Thymus (tissue), 14 donors: ENCODE measurements at places on chromosomes 4 and X.

- no peak for DNase-seq
These were observed 119.3 kb downstream of the AFF1 start for GRCh38 chr4:87053802-87054767.

DNA sequence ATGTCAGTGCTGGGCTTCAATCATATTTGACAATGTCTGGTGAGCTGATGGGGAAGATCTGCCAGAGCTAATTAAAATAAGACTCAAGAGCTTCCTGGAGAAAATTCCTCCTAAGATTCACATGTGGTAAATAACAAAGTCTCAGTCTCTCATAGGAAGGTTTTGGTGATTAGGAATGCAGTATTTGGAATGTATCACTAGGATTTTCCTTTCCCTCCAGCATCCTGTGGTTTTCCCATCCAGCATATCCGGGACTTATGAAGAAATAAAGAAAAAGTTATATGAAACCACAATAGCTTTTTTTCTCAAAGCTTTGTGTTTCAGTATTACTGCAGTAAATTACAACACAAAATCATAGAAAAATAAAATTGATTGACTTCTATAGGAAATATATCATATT lies 1597.1 kb downstream of the ADGRL3 start:
- no peak for DNase-seq

- DNase-seq = no peak
These were observed 2691.0 kb downstream of the PCDH7 start for GRCh38 chr4:33411182-33411581.

GRCh38 chr4:172393220-172393619 lies 580.0 kb downstream of the GALNTL6 start:
- DNase-seq = no peak

- no peak for DNase-seq
These were observed 2.2 kb downstream of the RBBP7 start for GRCh38 chrX:16867947-16868346.

DNA sequence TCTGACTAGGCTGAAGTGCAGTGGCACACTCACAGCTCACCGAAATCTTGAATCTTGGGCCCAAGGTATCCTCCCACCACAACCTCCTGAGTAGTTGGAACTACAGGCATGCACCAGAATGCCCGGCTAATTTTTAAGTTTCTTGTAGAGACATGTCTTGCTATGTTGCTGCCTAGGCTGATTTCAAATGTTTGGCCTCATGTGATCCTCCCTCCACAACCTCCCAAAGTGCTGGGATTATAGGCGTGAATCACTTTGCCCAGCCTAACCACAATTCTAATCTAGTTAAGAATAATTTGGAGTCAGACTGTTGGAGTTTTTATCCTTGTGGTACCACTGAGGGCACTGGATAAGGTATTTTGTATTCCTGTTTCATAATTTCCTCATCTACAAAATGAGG lies 317.5 kb upstream of the AGA start:
- no peak for DNase-seq

DNA sequence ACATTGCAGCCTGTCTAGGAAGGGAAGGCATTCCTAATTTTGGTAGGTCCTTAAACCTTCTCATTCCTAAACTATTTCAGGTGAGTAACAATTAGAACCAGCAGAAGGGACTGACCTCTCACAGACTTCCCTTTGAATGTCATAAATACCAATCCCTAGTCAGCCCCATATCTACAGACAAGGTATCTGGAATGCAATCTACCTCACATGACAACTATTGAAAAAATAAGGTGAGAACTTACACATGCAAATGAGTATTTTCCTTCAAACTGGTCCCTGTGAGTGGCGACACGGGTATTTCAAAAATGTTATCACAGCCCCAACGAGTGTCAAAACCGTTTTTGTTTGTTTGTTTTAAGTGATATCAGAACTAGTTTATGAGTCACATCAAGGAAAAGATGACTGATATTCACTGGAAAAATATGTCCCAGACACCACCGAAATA lies 102.4 kb upstream of the VCX2 start:
- no peak for DNase-seq

- DNase-seq = no peak
These were observed 175.8 kb downstream of the COMMD8 start for GRCh38 chr4:47287735-47288134.

DNA sequence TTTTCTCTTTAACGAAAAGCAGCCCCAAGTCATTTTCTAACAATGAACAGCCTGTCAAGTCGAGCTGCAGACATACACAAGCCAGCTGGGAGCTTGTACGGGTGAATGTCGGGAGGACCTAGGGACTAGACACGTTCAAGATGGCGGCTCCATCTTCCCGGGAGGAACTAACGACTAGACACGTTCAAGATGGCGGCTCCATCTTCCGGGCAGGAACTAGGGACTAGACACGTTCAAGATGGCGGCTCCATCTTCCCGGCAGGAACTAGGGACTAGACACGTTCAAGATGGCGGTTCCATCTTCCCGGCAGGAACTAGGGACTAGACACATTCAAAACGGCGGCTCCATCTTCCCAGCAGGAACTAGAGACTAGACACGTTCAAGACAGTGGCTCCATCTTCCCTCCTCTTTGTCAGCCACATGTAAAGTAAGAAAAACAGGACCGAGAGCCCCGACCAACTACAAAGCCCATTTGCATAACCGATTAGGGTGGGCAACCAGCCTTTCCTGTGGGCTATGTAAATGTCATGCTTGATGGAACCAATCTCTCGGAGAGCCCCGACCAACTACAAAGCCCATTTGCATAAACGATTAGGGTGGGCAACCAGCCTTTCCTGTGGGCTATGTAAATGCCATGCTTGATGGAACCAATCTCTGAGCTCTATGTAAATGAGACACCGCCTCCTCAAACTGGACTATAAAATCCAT lies 175.5 kb downstream of the DHRSX start:
- peak; percentile 58 for DNase-seq

- no peak for DNase-seq
These were observed 21.2 kb downstream of the KLF3 start for GRCh38 chr4:38684951-38685844.

- no peak for DNase-seq
These were observed 6.5 kb downstream of the DOK7 start for GRCh38 chr4:3469386-3470243.

- DNase-seq = no peak
These were observed 100.2 kb upstream of the MID1IP1 start for GRCh38 chrX:38701073-38701472.

GRCh38 chr4:121726642-121727268 lies 30.0 kb upstream of the ANXA5 start:
- peak; percentile 9 for DNase-seq

- DNase-seq = no peak
These were observed 291.9 kb downstream of the NAF1 start for GRCh38 chr4:162874748-162875147.

DNA sequence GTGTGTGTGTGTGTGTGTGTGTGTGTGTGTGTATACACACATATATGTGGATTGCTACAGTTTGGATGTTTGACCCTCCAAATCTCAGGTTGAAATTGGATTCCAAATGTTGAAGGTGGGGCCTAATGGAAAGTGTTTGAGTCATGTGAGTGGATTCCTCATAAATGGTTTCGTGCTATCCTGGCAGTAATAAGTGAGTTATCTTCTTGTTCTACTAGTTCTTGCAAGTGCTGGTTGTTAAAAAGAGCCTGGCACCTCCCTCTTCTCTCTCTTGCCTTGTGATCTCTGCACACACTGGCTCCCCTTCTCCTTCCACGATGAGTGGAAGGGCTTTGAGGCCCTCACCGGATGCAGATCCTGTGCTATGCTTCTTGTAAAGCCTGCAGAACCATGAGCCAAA lies 344.1 kb downstream of the SH2D1A start:
- no peak for DNase-seq

- DNase-seq = no peak
These were observed 21.7 kb upstream of the CD40LG start for GRCh38 chrX:136626237-136626636.

DNA sequence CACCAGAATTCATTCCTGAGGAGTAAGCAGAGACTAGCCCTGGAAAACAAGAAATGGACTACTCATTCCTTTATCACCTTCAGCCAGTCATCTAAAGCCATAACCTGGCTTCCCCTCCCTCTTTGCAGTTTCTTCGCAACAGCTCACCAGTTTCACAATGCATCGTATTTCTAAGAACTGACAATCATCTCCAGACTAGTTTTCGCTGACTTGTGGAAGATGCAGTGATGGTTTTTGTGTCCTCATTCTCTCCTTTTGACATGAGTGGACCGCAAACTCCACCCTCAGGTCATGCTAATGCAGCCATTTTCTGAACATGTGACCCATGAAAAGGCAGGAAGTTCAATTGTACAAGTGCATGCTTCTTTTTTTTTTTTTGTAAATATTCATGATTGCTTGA lies 1203.5 kb downstream of the PCDH7 start:
- no peak for DNase-seq

GRCh38 chrX:129781134-129781672 lies 1.5 kb downstream of the SASH3 start:
- peak; percentile 90 for DNase-seq

DNA sequence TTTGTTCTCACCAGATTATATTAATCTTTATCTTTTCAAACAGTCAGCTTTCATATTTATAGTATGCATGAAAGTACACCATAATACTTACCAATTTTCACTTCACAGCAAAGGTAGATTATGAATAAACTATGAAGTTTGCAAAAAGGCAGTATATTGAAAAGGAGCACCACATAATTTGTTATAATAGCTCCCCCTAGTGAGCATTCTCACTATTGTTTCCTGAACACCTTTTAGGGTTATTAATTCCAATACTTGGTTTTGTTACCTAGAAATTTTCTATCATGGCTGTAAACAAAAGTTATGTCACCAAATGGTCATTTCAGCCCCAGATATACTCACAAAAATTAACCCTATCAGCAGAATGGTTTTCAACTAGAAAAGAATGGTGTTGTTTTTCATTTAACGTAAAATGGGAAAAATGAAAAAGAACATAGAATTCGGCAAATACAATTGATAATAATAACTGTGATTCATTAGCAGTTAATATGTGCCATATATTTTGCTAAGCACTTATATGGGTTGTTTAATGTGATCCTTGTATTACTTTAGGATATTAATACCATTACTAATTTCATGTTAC lies 30.2 kb upstream of the NKX6-1 start:
- DNase-seq = no peak

DNA sequence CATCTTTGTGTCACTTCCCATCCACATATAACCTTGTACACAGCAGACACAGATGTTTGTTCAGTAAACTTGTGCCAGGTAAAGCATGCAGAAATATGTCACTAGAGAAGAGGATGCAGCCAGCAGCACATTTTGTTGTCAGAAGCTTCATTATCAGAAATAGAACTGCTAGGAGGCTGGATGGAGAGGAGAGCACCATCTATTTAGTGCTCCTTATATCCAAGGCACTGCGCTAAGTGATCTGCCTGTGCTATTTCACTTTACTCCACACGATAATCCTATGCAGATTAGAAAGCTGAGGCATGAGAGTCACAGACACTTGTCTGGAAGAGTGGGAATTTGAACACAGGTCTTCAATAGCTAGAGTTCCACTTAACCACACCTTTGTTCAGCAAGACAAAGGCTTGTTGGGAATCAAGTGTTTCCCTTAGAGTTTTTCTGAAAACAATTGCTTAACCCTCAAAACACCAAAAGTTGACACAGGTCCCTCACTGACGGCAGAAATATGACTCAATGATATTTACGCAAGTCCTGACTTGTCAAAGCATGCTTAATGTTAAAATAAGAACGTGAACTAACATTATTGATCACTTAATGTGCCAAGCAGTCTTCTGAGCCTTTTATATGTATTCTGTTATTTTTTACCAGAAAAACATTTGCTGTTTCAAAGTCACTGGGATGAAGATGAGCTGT lies 1.2 kb upstream of the QDPR start:
- DNase-seq = no peak

DNA sequence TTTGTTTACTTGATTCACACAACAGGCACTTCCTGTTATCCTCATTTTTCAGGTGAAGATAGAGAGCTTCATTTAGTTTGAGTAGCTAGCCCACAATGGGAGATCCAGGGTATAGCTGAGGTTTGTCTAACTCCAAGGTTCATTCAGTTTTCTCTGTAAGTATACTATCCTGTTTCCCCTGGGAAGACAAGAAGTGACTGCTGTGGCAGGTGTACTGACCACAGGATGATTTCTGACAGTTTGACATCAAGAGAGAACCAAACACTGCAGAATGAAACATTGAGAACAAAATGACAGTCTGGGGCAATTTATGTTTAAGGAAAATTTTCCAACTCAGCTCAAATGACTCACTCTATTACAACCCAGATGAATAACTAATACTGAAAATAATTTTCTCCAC lies 958.0 kb downstream of the STPG2 start:
- no peak for DNase-seq

- no peak for DNase-seq
These were observed 39.5 kb downstream of the SPARCL1 start for GRCh38 chr4:87489678-87490077.

- no peak for DNase-seq
These were observed 379.8 kb downstream of the ZNF674 start for GRCh38 chrX:46165411-46165810.

DNA sequence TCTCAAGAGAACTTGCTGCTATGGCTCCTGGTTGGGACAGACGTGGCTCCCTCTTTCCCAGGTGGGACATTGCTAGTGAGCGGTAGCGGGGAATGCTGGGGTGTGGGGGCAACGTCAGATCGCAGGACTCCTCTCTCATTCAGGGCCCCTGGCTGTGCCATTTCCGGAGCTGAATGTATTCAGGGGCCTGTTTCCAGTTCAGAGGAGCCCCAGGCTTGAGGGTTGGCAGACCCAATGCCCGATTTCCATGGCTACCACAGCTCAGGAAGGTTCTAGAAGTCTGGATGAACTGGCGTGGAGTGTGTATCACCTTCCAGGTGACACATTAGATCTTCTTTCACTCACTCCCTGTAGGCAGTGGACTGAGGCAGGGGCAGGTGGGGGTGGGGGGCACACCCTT lies 26.2 kb upstream of the CRMP1 start:
- DNase-seq = no peak

DNA sequence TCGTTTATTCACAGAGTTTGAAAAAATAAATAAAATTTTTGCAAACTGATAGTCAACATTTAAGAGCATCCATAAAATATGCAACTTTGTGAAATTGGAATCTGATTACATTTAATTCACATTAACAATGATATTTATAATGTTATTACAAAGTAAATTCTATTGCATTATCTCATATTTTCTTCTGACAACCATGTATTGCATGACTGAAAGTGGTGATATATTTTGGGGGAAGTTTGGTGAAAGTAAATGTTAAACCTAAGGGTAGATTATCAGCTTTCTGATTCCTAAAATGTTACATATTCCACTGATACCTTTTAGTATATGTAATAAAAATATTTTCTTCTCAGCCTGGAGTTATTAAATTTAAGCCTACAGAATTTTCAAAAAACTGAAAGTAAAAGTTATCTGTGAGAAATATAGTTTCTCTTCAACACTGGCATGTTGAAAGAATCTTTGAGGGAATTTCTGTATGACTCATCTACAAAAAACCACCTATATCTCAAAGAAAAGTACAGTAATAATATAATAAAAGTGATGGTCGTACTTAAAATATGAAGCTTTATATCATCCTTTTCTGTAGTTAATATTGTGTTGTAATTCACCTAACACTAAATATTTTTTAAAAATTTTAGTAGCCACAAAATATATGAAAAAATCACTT lies 1179.6 kb upstream of the PCDH7 start:
- DNase-seq = no peak

GRCh38 chr4:475962-476361 lies 23.0 kb downstream of the ZNF721 start:
- no peak for DNase-seq
